ENCODE measurements at places on chromosomes 4 and X.

GRCh38 chrX:115018944-115019343 is 1.5 kb upstream of the IL13RA2 start:
- no peak for DNase-seq

- no peak for DNase-seq
These were observed 1688.0 kb downstream of the STIM2 start for GRCh38 chr4:28548594-28548993.

DNA sequence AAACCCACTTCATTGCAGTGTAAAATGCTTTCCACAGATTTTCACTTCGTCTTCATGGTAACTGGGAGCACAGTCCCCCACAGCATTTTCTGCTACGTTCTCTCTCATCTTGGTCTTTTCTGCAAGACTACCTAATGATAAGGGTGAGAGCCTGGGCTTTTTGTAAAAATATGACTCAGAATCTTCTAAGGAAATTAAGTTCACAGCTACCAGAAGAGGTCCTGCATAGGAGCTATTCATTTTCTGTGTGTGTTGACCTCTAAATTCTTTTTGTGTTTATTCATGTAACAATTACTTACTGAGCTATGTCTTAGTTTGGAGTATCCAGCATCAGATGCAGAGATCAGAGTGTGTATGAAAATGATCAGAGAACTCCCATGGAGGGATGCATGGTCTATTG is 192.2 kb downstream of the CPEB2 start:
- DNase-seq, result no peak

- no peak for DNase-seq
These were observed 20.7 kb downstream of the FHDC1 start for GRCh38 chr4:152956650-152957436.

- no peak for DNase-seq
These were observed 45.5 kb upstream of the FAM241A start for GRCh38 chr4:112099701-112100297.

DNA sequence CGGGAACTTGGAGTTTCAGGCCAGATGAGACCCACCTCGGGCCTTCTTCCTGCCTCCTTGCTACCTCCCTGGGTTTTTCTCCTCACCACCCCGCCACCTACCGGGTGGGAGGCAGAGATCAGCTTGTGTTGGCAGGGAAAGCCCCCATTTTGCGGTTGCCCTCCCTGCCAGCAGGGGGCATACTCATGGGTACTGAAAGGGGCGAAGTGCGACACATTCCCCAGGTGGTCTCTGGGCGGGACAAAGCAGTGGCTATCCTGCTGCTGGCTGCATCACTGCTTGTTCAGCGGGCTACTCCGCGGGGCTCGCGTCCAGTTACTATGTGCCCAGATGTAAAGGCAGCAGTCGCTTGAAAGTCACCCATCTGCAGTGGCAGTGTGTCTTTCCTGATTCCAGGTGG is 330.3 kb downstream of the PDHA2 start:
- peak; percentile 50 for DNase-seq

- DNase-seq, result no peak
These were observed 211.1 kb downstream of the ADAMTS3 start for GRCh38 chr4:72357908-72358307.

GRCh38 chr4:73583666-73584065 is 36.6 kb downstream of the RASSF6 start:
- DNase-seq, result peak; percentile 39

GRCh38 chr4:107854356-107855022 is 29.8 kb downstream of the SGMS2 start:
- no peak for DNase-seq

- DNase-seq, result no peak
These were observed 39.6 kb downstream of the ARL13A start for GRCh38 chrX:101009090-101009489.

GRCh38 chr4:54227256-54228055 is 1.6 kb upstream of the PDGFRA start:
- peak; percentile 72 for DNase-seq

- DNase-seq, result no peak
These were observed at the start of gene FAM9A for GRCh38 chrX:8801041-8801599. Gene FAM9A (minus strand): TSS chrX:8801383. CDS start chrX:8800171, 1,212 bp downstream.

DNA sequence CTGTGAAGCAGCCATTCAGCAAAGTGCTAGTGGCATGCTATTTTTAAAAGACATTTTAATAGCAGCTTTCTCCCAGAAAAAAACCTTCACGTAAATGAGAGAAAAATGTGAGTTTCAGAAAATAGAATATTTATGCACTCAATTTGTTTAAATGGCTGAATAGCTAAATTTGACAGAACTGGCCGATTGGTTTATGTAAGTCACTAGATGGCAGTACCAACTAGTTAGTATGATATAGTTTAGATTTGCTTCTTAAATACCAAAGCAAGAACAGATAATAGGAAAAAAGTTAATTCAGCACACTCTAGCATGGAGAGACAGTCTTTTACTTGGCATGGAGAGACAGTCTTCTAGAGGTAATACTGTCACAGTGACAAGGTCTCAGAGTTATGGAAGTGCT is 250.1 kb downstream of the SNCA start:
- no peak for DNase-seq

GRCh38 chr4:4867375-4868039 is 8.0 kb downstream of the MSX1 start:
- DNase-seq, result peak; percentile 79

DNA sequence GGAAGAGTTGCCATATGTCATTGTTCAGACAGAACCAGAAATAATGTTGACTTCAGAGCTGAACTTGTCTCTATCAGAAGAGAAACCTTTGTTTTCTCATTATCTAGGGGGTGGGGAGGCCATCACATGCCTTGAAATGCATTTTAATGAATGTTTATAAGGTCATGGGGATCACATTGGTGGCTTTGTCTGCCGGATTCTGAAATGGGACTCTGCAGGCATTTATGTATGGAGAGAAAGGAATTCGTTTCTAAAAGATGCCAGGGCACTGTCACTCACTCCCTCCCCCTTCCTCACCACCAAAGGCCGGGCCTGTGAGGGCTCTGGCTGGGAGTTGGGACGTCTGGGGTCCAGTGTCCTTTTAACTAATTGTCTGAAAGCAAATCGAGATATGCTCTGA is 102.2 kb downstream of the MAMLD1 start:
- DNase-seq, result no peak

- DNase-seq, result no peak
These were observed 107.6 kb downstream of the MID1 start for GRCh38 chrX:10512741-10513140.

DNA sequence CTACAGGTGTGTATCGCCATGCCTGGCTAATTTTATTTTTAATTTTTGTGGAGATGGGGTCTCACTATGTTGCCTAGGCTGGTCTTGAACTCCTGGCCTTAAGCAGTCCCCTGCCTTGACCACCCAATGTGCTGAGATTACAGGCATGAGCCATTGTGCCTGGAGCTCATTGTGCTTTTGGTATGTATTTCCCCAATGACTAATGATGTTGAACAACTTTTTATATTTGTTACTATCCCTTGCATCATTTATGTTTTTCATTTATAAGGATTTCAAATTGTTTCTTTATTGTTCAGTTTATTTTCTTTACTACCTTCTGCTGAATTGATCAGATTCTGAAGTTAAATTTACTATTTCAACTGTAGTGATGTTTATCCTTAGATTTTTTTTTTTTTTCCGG is 199.7 kb downstream of the CEP135 start:
- no peak for DNase-seq

DNA sequence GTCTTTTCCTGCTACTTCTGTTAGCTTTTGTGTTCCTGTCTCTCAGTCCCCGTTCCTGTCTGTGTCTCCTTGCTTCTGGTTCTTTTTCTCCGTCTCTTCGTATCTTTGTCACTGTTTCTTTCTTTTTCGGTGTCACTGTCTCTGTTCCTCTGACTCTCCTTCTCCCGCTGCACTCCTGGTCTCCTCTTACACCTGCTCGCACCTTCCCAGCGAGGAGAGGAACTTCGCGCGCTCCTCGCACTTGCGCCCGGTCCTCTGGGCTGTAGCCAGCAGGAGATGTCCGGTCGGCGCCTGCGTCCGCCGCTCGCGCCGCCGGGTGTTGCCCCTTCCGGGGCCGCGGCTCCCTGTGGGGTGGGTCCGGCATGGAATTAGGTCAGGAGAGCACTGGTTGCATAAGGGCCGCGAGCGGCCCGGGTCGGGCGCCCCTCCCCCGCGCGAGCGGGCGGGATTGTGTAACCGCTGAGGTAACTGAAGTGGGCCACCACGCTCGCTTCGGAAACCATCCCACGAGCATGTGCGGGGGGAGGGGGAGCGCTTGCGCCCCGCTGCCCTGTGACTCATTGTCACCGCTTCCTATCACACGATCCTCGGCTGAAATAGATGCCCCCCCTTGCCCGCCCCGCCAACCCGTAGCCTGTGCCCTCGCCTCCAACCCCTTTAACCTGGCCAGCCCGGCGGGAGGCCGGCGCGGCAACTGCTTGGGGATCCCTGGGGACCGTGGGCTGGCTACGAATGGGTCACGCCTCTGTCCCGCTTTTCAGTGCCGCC is 1.6 kb downstream of the LONRF3 start:
- DNase-seq, result no peak

GRCh38 chrX:1700757-1701156 is 85.9 kb downstream of the ASMT start:
- DNase-seq, result no peak

- no peak for DNase-seq
These were observed 189.2 kb downstream of the GPM6A start for GRCh38 chr4:175622887-175623286.

GRCh38 chrX:93591398-93591797 is 82.0 kb downstream of the NAP1L3 start:
- no peak for DNase-seq

DNA sequence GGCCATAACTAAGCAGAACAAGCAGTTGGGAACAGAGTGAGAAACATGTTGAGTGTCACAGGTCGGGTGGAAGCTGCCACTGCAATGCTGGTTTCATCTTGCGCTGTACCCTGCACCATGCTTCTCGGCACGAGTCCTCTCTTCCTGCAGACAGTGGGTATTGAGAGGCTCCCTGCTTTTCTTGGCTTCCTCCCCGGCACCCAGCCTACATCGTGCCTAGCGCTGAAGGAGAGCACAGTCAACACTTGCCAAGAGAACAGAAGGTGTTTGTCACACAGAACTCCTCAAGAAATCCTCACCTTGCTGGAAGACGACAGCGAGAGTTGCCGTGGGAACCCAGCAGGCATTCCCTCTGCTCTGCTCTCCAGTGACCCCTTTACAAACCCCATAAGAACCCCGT is 53.6 kb downstream of the EVC2 start:
- no peak for DNase-seq

DNA sequence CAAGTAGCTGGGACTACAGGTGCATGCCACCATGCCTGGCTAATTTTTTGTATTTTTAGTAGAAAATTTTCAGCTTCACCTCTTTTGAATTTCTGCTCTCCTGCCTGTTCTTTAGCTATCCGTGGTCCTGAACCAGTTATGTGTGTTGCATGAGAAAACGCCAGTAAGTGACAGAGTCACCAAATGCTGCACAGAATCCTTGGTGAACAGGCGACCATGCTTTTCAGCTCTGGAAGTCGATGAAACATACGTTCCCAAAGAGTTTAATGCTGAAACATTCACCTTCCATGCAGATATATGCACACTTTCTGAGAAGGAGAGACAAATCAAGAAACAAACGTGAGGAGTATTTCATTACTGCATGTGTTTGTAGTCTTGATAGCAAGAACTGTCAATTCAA is 13.9 kb downstream of the ALB start:
- DNase-seq, result no peak
